ENCODE measurements at places on chromosomes 6 and 20.
A peak's percentile ranks its signal among the peaks of the same experiment; 100 is the strongest.

GRCh38 chr6:109964949-109965348 is 13.2 kb upstream of the GPR6 start:
- DNase-seq = no peak

DNA sequence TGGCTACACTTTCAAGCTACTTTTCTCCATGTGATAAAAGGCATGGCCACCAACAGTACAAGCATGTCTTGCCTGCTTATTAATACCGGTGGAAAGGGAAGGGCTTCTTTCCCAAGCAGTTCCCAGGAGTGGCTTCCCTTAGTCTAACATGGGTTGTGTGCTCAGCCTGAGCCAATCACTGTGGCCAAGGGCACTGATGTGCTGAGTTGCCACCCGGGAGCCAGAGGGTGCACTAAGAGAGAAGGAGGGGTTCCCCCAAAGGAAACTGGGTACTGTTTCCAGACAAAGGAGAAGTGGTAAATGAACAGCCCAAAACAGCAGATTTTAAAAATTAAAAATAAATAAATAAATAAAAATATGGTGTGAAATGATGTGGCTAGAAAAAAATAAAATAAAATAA is 68.5 kb downstream of the BANF2 start:
- DNase-seq = no peak

GRCh38 chr6:13445005-13445743 is 42.2 kb downstream of the GFOD1 start:
- peak; percentile 32 for DNase-seq

DNA sequence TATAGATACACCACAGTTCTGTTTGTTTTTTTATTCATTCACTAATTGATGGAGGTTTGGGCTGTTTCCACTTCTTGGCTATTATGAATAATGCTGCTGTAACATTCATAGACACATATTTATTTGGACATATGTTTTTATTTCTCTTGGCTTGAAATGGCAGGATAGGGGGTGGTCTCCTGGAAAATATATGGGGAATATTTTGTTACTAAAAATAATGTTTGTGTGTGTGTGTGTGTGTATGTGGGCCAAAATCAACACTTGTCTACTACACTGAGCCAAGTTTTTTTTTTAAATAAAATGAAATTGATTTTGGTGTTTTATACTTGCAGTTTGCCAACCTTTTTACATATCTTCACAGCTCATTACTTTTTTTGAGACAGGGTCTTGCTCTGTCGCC is 264.4 kb upstream of the SULF2 start:
- no peak for DNase-seq

DNA sequence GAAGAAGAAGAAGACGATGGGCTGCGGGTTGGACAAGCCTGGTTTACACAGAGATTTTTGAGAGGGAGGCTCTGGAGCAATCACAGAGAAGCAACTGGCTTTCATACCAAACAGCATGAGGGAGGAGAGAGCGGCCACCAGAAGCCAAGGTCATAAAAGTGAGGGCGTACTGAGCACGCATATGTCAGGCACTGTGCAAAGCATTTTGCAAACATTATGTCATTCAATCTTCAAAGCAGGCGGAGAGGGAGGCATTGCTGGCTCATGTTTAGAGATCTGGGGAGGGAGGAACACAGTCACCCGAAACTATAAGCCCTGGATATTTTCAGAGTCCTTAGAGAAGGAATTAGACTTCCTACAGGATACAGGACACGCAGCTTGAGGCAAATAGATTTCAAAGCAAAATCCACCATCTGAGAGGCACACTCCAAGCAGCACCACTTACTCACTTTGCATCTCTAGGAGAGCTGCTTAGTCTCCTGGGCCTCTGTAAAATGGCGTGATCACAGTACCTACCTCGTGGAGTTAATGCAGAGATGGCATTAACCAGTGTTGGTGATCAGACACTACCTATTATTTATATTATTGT is 24.6 kb downstream of the RAMACL start:
- DNase-seq = no peak

- no peak for DNase-seq
Observed at GRCh38 chr6:68087399-68088133, 547.5 kb upstream of the ADGRB3 start.

DNA sequence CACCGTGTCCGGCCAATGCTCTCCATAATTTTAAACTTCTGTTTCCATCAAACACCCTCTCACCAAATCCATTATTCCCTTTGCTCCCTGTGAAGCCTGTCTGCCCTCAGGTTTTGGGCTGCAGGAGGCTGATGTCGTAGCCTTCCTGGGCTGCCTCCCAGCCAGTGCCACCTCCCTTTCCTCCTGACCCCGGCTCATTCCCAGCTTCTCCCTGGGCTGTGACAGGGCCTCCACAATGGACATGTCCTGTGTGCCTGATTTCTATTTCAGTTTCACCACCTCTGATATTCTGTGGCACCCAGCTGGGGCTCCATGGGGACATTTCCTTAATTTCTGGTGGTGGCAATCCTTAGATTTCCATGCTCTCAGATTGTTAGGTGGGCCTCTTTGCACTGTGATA is 28.8 kb downstream of the IL20RA start:
- DNase-seq = no peak

DNA sequence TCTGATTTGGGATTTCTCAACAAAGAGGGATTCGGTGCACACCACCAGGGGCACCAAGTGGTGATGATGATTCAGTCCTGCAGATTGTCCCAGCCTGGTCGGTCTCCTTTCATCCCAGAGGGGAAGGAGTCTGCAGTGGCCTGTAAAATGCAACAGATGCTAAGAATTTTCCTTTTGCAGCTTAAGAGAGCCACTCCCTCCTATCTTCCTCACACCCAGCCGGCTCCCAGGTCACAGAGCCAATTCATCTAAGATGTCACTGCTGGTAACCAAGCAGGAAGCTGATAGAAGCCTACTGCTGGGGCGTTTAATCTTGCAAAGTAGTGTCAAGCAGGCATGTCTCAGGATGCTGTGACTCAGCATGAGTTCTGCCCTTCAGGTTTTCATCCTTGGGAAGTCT is 203.8 kb upstream of the LRFN2 start:
- peak; percentile 6 for DNase-seq

- DNase-seq = no peak
Observed at GRCh38 chr6:80223743-80224212, 117.3 kb downstream of the BCKDHB start.

GRCh38 chr20:11035211-11035610 is 361.4 kb upstream of the JAG1 start:
- DNase-seq = no peak

GRCh38 chr20:7346562-7346961 is 579.1 kb downstream of the BMP2 start:
- no peak for DNase-seq

GRCh38 chr6:108578595-108579327 is 18.0 kb downstream of the FOXO3 start:
- no peak for DNase-seq

- DNase-seq = no peak
Observed at GRCh38 chr6:121216928-121217327, 117.4 kb downstream of the TBC1D32 start.

DNA sequence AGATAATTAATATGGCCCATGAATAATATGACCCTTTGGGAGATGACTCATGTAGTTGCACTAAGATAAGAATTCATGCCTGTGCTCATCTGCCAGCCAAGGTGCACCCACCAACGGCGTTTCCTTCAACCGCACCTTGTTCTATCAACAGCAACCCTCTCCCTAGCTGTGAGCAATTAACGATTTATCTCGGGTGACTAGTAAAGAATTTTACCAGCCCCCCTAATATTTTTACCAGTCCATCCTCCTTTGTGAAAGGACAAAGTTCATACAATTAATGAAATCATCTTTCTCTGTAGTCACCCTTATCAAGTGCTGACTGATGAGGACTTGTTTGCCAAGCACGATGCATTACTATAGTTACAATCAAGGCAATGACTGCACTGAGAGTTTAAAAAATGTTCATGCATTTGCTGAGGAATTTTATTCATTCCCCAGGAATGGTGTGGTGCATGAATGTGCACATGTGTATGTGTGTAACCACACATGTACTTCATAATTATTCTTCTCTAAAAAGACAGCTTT is 118.7 kb downstream of the SMOC2 start:
- no peak for DNase-seq

DNA sequence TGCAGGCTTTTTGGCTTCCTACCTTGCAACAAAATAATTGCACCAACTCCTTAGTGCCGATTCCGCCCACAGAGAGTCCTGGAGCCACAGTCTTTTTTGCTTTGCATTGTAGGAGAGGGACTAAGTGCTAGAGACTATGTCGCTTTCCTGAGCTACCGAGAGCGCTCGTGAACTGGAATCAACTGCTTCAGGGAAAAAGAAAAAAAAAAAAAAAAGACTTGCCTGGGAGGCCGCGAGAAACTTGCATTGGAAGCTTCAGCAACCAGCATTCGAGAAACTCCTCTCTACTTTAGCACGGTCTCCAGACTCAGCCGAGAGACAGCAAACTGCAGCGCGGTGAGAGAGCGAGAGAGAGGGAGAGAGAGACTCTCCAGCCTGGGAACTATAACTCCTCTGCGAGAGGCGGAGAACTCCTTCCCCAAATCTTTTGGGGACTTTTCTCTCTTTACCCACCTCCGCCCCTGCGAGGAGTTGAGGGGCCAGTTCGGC is 420 bp downstream of the SOX4 start:
- peak; percentile 58 for DNase-seq

DNA sequence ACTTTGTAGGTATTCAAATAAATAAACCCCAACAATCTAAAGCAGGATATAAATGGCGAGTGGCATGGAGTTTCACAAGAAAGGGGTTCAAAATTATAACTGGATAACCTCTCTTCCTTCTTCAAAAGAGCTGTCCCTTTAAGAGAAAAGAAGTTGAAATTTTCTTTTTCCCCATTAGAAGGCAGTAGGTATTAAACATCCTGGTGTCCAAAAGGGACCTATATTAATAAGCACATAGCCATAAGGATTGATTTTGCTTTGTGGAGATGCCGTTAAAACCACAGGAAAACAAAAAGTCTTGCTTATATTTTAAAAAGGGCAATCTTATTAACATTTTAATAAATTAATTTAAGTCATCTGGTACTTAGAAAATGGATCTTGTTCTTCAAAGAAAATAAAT is 76.5 kb downstream of the LYRM4 start:
- DNase-seq = no peak

GRCh38 chr6:134631398-134631924 is 313.5 kb upstream of the SGK1 start:
- no peak for DNase-seq

GRCh38 chr6:110841266-110841665 is 26.0 kb upstream of the CDK19 start:
- no peak for DNase-seq

DNA sequence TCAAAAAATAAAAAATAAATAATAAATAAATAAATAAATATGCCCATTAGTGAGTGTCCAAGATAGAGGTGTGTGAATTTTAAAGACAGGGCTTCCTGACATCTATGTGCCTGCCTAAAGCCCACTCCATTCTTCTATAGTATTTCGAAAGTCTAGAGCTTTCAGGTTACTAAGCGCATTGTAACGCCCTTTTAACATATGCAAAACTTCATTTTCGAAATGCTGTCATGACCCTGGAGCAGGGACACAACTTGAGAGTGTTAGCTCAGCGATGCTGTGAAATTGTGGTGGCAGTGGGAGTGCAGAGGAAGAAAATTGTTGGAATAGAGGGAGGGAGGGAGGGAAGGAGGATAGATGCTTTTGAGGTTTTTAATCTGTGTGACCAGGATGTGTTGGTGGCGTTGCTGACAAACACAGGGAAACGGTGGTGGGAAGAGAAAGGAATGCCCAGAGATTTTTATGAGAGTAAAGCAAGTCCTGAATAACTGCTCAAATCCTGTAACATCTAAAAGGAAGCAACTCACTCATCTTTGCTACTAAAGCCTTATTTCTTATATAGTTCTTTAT is 169.3 kb downstream of the ARID1B start:
- no peak for DNase-seq

- DNase-seq = no peak
Observed at GRCh38 chr6:80639181-80639629, 532.7 kb downstream of the BCKDHB start.

- DNase-seq = no peak
Observed at GRCh38 chr6:6557886-6558285, 30.6 kb upstream of the LY86 start.

GRCh38 chr6:144248476-144249301 is 36.4 kb upstream of the UTRN start:
- no peak for DNase-seq

DNA sequence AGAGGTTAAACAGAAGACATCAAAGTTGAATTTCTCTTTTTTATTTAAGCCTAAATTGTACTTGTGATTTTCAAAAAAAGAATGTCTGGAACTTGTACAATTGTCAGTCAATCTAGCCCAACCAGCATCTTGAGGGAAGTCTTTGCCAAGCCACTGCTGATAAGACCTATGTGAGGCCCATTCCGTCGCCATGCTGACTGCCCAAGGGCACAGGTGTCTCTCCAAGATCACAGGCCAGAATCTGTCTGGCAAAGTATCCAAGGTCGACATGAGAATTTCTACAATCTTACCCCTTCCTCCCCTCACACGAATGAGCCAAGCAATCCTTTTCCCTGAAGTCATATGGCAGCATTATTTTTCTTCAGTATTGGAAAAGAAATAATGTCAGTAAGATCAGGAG is 614.5 kb downstream of the CBLN4 start:
- DNase-seq = no peak

- DNase-seq = no peak
Observed at GRCh38 chr6:6395581-6396197, 75.2 kb upstream of the F13A1 start.

GRCh38 chr20:23152902-23153301 is 66.8 kb upstream of the CD93 start:
- DNase-seq = no peak

GRCh38 chr6:40290816-40291215 is 296.3 kb downstream of the LRFN2 start:
- DNase-seq = no peak
